ENCODE measurements at places on chromosomes 6 and 20.

DNA sequence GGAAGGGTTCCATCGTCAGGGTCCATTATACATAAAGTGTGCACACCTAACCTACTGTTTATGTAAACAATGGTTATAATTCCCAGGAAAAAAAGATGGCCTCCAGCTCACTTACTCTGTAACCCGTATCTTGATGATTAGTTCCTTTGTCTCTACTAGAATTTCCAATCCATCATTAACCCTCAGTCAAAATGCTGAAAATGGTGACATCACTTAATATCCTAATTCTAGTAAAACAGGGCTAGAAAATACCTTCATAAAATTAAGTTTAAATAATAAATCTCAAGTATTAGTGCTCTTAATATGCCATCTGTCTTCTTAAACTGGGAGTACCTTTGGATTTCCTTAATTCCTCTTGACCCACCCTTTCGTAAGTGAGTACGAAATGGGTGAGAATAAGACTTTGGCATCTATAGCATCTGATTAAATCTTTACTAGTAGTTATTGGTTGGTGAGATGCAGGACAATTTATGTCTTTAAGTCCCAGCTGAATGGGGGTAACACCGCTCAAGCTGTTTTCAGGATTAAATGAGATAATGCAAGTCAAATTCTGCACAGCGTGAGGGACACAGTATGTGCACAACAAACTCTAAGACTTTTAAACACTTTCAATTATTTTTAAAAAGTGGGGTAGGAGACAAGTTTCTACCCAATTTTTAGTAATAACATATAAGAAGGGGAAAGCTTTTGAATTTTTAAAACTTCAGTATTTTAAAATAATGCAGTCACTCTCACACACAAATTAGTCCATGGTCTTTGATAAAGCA is 1.6 kb downstream of the HMGN3 start:
- no peak for DNase-seq

GRCh38 chr20:18166241-18166881 is 28.7 kb downstream of the KAT14 start:
- no peak for DNase-seq

DNA sequence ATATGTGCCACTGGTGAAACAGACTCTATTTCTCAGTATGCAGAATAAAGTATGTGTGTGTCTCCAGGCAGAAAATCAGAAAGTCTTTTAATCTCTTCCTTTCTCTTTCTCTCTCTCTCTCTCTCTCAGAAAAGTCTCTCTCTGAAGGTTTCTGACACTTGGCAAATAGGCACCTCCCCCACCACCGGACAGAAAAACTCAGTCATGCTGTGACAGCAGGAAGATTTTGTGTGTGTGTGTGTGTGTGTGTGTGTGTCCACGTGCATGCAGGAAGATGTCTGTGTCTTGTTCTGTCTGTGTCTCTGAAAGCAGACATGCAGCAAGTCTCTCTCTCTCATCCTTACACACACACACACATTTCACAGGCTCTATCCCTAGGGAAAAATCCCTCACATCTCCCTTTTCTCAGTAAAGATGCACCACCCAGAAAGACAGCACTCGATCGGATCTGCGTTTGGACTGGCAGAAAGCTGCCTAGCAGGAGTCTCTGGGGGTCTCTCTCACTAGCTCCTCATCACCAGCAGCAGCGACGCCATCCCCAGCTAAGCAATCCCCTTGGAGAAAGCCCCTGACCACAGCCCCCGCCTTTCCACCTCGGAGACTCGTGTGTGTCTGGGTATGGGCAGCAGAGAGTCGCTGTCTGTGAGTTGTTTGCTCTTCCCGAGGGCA is 98.3 kb downstream of the EDN3 start:
- DNase-seq, result no peak

DNA sequence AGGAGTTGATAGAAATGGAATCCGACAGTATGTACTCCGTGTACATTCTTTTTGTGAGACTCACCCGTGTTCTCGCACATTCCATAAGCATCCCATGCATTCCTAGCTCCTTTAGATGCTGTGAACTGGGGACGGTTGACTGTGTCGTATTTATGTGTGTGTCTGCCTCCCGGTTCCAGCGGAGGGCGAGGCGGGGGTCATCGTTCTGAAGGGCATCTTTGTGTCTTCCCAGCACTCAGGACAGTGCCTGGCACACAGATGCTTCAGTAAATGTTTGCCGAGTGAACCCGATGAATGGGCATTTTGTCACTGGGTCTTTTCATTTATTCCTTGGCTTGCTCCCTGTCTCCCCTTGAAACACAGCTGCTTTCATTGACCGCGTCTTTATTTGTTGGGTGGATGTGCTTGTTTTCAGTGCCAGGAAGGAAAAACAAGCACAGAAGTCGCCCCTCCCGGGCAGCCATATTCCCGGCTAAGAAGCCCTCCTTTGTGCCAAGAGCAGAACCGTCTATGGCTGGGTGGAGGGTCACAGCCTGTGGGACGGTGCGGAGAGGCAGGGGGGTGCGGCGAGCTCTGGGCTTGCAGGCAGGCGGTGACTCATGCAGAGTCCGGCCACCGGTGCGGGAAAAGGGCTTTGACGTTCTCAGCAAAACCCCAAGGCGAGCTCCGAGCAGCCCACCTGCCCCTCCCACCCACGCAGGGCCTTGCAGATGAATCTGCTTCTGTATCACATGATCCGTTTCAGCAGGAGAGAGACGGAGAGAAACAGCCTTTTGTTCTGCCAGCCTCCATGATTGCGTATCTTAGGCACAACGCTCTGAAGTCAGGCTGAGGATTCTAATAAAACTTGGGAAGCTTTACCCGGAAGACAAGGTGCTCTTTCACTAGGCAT is 11.2 kb upstream of the PSMG4 start:
- DNase-seq, result no peak

- no peak for DNase-seq
Observed at GRCh38 chr6:70901324-70901723, 55.5 kb downstream of the B3GAT2 start.

- DNase-seq, result no peak
Observed at GRCh38 chr20:19284400-19285178, 72.1 kb downstream of the SLC24A3 start.

DNA sequence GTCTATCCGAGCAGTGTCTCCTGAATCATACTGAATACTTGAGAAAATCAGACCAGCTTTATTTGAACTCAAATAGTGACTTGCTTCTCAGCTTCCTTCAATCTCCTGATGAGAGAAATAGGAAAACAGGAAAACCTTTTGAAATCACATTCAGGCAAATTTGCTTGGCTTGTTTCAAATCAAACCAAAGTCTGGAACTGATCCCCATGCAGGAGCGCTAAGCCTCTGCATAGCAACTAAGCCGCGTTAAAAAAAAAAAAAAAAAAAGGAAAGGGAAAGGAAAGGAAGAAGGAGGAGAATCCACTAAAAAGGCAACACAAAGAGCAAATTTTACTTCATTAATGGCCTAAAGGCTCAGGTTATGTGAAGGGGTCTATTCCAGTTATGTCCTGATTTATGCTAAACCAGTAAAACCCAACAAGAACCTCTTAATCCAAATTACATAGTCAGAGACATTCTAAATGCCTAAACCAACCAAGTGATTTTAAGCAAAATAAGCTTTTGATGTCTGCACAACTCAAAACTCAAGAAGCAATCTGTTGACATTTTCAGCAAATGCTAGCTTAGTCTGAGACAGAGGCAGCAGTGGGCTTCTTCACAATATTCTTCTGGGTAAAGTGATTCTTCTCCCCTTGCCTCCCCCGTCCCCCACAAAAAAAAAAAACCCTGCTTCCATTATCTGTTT is 112.5 kb downstream of the SOBP start:
- no peak for DNase-seq

DNA sequence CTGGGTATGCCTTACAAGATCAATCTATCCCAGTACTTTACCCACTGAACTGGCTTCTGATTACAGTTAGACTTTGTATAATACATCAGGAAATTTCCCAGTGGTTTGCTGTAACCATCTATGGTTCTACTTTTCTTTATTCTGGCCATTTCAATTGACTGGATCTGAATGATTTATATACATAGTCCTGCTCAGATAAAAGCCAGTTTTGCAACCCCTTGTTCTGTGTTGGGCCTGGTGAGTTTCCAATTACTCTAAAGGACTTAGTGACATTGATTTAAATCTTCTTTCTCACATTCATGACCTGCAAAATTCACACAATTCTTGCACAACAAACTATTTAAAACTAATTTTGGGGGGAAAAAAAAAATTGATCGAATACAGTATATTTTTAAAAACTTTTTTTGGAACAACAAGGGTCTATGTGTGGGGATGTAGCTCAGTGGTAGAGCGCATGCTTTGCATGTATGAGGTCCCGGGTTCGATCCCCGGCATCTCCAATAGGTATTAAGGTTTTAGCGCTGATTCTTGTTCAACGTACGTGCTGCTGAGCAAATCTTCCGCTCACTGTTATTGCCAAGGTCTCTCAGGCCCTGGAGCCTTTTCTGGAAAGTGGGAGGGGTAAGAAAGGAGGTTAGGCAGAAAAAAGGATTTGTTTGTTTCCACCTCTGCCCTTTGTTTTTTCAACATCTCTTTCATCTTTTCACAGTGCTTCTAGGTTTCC is 117.5 kb downstream of the GPX5 start:
- peak; percentile 50 for DNase-seq

DNA sequence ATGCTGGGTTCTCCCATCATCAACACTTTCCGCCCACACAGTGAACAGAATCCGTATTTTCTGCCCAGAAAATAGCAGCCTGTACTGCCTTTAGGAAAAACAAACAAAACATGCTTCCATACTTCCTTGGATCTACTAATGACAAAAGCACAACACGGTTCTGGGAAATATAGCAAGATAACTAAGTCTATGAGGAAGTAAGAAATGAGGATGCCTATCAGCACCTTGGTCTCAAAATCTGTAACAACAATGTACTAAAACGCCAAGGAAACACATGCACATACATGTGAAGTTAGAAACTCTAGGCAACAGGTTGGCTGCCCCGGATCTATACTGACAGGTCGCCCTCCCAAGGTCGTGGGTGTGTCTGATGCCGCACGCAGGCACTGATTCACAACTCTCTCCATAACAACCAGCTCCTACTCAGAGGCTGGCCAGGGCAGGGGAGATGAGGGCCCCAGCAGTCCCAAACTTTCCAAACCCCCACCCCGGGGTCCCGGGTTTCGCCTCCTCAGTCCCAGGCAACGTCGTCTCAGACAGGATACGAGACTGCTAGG is 710 bp downstream of the BTBD9 start:
- no peak for DNase-seq

DNA sequence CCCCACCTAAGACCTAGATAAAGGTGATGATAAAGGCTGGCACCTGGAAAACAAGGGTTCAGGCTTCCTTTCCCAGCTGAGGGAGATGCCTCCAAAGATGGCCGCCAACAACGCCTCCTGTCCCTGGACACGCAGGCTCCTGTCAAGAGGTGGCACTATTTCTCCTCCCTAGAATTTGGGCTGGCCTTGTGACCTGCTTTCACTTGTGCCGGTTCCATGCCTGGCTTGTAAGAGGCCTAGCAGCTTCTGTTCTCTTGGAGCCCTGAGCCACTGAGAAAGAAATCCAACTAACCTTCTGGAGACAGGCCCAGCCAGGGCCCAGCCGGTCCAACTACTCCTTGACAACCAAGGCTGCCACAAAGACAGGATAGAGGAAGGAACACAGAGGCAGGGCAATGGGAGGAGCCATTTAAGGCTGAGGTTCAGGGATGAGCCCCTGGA is 60.2 kb upstream of the RALY start:
- no peak for DNase-seq

DNA sequence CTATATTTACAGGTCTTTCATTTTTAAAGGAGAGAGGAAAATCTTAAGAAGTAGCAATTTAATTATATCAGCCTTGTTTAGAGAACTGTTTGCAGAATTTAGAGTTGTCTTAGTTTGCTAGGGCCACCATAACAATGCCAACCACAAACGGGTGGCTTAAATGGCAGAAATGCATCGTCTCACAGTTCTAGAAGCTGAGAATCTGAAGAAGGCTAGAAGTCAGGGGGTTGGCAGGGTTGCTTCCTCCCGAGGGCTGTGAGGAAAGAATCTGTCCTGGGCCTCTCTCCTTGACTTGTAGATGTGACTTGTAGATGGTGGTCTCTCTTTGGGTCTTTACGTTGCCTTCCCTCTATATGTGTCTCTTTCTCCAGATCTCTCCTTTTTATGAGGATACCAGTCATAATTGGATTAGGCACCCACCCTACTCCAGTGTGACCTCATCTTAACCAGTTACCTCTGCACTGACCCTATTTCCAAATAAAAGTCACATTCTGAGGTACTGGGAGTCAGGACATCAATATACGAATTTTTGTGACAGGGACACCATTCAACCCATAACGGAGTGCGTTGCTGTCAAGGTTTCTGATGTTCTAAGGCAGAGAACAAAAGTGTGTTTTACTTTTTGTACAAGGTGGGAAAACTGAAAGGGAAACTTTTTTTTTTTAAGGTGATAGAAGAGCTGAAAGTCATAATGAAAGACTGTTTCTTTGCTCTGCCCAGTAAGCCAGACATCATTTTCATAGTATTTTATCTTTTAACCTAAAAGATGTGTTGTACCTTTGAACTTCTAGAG is 84.4 kb downstream of the SAMD3 start:
- DNase-seq, result no peak

- DNase-seq, result no peak
Observed at GRCh38 chr6:152499931-152500330, 137.2 kb downstream of the SYNE1 start.

DNA sequence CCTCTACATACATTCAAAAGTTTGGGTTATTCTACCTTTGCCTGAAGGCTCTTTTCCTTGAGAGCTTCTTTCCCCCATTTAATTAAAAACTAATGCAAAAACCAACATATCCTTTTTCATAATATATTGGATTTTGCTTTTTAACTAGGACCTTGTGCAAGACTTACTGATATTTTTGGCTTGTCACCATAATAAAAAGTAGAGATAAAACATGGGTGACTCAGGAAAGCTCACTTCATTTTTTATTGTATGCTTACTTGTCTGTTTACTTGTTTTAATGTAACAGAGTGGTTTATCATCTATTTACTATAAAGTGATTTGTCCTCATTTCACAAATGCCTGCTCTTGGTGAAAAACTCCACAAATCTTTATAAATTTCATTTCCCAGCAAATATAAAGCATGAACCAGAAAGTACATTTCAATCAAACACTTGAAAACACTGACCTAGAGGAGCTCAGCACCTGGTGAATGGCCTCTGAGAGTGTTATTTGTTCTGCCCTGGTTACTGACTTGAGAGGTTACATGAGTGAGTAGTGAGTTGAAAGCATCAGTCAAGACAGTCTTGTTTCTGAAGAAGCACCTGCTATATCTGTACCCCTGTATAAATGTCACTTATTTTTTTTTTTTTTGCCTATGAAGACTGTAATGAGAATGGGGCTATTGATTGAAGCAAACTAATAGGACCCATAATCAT is 20.8 kb downstream of the ADGRG6 start:
- no peak for DNase-seq

DNA sequence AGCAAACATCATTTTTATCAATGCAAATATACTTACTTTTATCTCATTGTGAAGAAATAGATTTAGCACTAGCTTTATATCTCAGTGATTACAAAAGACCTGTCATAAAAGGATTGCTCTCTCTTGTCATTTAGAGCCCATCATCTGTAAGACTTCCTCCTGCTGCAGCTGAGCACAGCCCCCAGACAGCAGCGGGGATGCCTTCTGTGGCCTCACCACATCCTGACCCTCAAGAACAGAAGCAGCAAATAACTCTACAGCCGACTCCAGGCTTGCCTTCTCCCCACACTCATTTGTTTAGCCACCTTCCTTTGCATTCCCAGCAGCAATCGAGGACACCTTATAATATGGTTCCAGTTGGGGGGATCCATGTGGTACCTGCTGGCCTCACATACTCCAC is 127.0 kb upstream of the EDN1 start:
- DNase-seq, result no peak

- no peak for DNase-seq
Observed at GRCh38 chr6:168078943-168079405, at the start of gene FRMD1. Gene FRMD1 (minus strand): TSS chr6:168079212. CDS start chr6:168079094, 118 bp downstream.

GRCh38 chr6:151034825-151035781 is 169.6 kb downstream of the MTHFD1L start:
- DNase-seq, result no peak

- DNase-seq, result no peak
Observed at GRCh38 chr6:47302043-47302442, 7.7 kb downstream of the TNFRSF21 start.
